Right ventricle myocardium inferior (tissue), 1 donor: ENCODE measurements at places on chromosomes 13 and 19. TPM values are rescaled to one million over a fixed set of nuclear protein-coding genes. Genes with fewer than 3 reads are reported as not detected.

- no peak for DNase-seq
Measured at GRCh38 chr19:58547323-58548312, 3.8 kb downstream of the TRIM28 start.

GRCh38 chr13:113647351-113648215 is 10.4 kb downstream of the ATP4B start:
- DNase-seq = peak; percentile 91

DNA sequence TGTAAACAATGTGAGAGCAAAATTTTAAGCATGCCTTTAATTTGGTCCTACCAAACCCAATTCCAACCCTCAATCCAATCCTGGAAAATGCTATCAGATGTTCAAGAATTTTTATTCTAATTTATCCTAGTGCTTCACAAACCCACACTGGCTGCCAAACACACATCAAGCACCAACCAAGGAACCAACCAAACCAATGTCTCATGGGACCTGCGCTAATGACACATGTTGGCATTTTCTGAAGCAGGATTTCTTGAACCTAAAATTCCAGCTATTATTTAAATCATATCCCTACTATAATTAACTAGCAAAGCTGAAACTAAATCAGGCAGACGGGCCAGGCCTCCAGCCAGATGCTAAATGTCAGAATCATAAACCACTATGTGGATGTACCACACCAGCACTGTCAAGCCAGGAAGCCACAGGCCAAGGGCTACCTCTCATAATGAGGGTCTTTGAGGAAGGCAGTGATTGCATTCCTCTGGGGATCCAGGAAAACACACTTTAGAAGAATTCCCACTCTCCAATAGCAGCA is 5.8 kb downstream of the LATS2 start:
- no peak for DNase-seq

GRCh38 chr19:9720541-9720940 is 45.6 kb upstream of the ZNF562 start:
- DNase-seq = no peak

GRCh38 chr13:113551081-113552000 is 33.2 kb upstream of the TFDP1 start:
- DNase-seq = no peak

- DNase-seq = no peak
Measured at GRCh38 chr13:42354241-42355091, 82.5 kb downstream of the AKAP11 start.

- DNase-seq = no peak
Measured at GRCh38 chr13:65653613-65654012, 1576.5 kb downstream of the PCDH9 start.

- no peak for DNase-seq
Measured at GRCh38 chr13:44506251-44506650, 69.9 kb downstream of the TSC22D1 start.

DNA sequence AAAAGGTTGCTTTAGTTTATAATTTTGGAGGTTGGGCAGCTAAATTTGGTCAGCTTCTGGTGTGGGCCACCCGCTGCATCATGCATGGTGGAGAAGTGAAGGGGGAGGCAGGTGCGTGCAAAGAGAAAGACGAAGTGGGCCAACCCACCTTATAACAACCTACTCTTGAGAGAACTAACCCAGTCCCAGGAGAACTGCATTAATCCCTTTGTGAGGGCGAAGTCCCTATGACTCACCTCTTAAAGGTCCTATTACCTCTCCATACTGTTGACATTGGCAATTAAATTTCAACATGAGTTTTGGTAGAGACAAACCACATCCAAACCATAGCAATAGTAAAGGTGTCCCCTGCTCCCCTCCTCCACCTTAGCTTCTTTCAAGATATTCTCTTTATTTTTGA is 7.7 kb upstream of the FGF9 start:
- DNase-seq = no peak

DNA sequence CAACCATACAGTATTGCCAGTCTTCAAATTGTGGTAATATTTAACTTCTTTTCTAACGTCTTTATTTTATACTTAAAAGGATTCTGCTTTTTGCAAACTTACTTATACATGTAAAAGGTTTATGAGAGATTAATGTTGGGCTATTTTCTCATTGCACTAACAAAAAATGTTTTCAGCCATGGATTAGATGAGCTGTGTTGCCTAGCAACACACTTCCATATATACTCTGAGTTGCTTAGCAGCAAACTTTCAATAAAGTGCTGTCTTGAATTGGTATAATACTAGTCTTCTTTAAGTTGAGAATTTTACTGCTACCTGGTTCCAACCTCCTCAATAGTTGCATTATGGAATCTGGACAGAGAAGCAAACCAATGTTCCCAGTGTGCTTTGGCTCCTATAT is 777.4 kb upstream of the PCDH9 start:
- DNase-seq = no peak

DNA sequence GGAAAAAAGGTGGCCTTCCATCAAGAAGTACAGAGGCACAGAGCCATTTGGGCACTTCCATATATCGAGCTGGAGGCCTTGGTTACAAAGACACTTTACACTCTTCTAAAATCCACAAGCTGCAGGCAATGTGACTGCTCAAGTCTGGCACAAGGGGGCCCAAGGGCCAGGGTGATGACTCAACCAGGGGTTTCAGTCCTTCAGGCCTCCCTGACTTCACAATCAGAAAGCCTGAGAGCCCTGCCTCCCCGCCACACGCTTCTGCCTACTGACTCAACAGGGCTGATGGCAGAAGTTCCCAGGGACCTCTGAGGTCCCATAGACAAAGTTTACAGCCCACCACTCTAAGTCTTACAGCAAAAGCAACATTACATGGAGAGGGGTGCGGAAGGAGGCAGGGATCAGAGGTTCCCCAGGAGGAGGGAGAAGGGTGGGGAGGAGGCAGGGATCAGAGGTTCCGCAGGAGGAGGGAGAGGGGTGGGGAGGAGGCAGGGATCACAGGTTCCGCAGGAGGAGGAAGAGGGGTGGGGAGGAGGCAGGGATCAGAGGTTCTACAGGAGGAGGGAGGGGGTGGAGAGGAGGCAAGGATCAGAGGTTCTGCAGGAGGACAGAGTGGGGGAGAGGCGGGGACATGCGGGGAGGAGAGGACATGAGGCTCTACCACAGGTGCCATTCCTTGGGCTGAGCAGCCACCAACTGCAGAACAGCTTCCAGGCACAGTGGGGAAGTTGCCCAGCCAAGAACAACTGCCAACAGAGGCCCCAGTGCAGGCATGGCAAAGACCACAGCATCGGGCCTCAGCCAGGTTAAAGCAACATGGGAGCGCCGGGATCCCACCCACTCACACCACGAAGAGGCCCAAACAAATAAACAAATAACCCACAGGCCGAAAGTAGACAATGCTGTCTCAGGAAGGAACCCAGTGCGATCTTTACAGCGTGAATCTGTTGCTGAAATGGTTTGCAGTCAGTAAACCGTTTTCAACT is 52.0 kb downstream of the SLC7A1 start:
- no peak for DNase-seq

- DNase-seq = no peak
Measured at GRCh38 chr19:52296400-52296772, 583 bp upstream of the ZNF480 start.

DNA sequence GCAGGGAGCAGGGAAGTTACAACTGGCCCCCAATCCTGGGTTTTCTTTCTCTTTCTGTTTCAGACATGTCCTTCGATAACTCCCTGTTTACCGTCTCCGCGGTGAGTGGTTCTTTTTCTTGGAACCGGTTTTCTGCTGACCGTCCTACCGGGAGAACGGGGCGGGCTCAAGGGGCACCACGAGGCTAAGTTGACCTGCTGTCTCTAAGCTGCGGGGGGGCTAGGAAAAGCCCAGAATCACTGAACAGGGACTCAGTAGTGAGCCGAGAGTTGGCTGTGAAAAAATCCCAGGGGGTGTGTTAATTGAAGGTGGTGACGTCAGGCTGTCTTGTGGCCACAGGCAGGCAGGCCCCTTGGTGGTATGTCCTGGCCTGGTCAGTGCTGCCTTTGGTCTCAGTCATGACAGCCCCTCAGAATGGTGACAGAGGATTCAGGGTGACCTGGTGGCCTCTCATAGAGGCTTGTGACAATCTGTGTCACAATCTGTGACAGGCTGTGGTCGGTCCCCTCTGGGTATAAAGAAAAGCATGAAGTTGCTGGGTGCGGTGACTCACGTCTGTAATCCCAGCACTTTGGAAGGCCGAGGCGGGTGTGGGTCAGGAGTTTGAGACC is 8.1 kb upstream of the CARM1 start:
- no peak for DNase-seq

DNA sequence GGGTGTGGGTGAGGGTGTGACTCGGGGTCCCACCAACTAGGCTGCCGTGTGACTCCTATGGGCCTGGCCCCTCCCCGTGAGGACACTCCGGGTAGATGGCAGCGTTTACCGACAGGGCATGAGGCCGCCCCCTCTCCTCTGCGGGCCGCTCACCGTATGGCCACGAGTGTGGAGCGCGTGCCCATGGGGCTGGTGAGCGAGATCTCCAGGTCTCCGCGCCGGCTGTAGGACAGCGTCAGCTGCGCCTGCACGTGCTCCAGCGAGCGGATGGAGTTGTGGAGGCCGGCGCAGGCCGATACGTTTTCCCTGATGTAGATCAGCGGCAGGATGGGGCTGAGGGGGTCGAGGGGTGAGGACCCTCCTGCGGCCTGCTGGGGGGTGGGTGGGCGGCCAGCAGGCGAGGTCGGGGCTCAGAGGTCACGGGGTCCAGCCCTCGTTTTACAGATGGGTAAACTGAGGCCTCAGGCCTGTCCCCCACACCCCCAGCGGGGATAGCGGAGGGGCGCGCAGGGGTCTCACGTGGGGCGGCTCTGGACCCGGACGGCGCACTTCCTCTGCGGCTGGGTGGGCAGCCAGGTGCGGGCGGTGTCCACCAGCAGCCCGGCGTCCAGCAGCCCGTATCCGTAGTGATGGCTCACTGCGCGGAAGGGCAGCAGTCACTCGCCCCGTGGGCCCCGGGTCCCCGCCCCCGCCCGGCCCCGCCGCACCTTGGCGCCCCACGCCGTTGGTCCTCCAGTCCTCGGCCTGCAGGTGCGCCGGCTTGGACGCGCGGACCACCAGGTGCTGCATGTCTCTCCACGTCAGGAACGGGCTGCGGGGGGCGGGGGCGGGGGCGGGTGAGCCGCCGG is 4.3 kb upstream of the C19orf25 start:
- peak; percentile 62 for DNase-seq

GRCh38 chr19:50224986-50225747 is 21.7 kb downstream of the MYH14 start:
- DNase-seq = peak; percentile 78

DNA sequence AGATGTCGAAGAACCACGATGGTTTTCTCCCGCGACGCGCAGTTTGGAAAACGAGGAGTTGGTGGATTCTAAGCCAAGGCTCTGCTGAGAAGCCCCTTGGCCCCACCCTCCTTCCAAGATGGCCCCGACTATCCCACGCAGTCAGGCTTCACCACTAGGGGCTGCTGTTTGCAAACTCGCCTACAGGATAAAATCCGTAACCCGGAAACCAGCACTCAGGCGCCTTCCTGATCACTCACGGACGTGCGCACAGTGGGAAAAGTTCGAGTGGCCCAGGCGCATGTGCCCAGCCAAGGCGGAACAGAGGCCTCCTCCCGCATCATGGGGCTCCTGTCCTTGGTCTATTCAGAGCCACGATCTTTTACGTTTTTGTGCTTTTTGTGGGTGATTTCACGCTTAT is 19.2 kb upstream of the UQCR11 start:
- DNase-seq = peak; percentile 22

- no peak for DNase-seq
Measured at GRCh38 chr13:38624822-38625221, 62.1 kb upstream of the FREM2 start.

DNA sequence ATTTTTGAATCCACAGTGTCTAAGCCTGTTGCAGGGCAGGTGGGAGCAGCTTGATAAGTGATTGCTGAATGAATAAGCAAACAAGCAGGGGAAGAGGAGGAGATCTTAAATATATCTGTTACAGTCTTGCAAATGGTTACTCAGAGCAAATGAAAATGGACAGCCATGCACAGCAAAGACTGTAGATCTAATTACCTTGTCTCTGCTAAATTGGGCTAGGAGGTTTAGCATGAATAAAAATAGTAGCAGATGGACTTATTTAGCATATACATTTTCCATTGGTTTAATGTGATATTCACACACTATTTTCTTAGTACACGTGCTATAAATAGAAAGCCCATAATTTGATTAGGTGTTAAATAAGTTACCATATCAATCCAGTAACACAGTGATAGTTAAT is 72.9 kb upstream of the FARP1 start:
- no peak for DNase-seq

- DNase-seq = no peak
Measured at GRCh38 chr19:13579388-13580060, 73.2 kb upstream of the CACNA1A start.

GRCh38 chr19:11018763-11019162 is 57.9 kb downstream of the SMARCA4 start:
- no peak for DNase-seq

DNA sequence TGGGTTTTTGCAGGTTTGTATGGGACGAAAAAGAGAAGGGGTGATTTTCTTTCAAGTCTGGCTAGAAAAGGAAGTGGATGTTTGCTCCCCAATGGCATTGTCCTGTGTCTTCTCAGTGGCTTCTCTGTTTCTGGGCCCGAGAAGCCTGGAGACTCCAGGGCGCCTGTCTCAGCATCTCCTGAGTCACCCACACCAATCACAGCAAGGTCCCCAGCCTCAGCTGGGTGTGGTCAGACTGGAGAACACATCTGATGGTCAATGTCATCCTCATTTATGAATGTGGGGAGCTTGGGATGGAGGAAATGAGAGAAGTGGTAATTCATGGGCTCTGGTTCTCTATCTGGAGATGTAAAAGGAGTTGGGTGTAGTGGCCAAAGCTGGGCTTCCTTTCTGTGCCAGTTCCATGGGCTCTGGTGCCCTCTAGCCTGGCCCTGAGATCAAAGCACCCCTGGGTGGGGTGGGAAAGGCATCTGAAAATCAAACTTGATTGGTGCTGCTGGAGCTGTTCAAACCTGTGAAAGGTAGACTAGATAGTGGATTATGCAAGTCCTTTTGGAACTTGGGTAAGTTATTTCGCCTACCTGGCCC is 13.4 kb downstream of the RASL11A start:
- DNase-seq = no peak

Gene KLK4
- not detected for total RNA-seq

Gene IGFL4
- not detected for total RNA-seq

Gene CRB3
- not detected for total RNA-seq

Gene MPHOSPH8
- total RNA-seq = 25.0 TPM

Gene PTH2
- not detected for total RNA-seq

Gene GRIN2D
- 0.38 TPM for total RNA-seq

Gene KLK8
- total RNA-seq = not detected

Gene KIR2DL1
- total RNA-seq = not detected

Gene OVOL3
- total RNA-seq = not detected
